Fibroblast of skin of right biceps (primary cell): ENCODE measurements at places on chromosomes 2 and 18.
A peak's percentile ranks its signal among the peaks of the same experiment; 100 is the strongest.

- DNase-seq, result no peak
These were observed 281.6 kb upstream of the RGPD4 start for GRCh38 chr2:107545066-107545465.

- no peak for DNase-seq
These were observed 867.3 kb downstream of the TRIB2 start for GRCh38 chr2:13584020-13584419.

- DNase-seq, result no peak
These were observed 19.2 kb downstream of the MIB1 start for GRCh38 chr18:21759836-21760235.

DNA sequence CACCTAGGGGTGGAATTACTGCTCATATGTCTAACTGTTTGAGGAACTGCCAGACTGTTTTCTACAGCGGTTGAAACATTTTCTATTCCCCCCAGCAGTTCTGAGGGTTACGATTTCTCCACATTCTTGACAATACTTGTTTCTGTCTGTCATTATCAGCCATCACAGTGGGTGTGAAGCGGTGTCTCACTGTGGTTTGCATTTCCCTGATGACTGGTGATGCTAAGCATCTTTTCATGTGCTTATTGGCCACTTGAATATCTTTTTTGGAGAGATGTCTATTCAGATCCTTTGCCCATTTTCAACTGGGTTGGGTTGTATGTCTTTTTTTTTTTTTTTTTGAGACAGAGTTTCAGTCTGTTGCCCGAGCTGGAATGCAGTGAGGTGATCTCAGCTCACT lies 63.0 kb downstream of the ADNP2 start:
- peak; percentile 44 for DNase-seq

- DNase-seq, result no peak
These were observed 834 bp upstream of the ARL4C start for GRCh38 chr2:234497594-234498235.

GRCh38 chr2:239596253-239596652 lies 195.4 kb upstream of the HDAC4 start:
- no peak for DNase-seq

DNA sequence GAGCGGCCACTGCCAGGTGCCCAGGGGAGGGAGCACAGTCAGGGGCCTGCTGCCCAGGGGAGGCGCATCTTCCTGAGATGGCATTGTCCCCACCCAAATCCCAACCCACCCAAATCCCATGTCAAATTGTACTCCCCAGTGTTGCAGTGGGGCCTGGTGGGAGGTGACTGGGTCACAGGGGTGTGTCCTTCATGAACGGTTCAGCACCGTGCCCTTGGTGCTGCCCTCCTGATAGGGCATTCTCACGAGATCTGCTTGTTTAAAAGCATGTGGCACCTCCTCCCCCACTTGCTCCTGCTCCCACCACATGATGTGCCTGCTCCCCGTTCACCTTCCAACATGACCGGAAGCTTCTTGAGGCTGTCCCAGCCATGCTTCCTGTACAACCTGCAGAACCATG lies 27.6 kb downstream of the ANKMY1 start:
- no peak for DNase-seq

DNA sequence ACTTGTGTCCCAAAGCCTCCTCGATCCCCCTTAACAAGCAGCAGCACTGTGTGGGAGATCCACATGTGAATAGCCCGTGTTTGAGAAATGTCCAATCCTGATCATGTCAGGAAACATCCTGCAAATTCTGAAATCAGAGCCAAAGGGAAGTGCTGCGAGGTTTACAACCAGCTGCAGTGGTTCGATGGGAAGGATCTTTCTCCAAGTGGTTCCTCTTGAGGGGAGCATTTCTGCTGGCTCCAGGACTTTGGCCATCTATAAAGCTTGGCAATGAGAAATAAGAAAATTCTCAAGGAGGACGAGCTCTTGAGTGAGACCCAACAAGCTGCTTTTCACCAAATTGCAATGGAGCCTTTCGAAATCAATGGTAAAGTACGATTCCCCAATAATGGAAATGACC lies at the start of gene MARCO:
Gene MARCO, plus strand, starts transcription at position 164 of the 400 bp plus-strand sequence. Its CDS starts 107 bp downstream, at position 271.
- DNase-seq, result no peak

DNA sequence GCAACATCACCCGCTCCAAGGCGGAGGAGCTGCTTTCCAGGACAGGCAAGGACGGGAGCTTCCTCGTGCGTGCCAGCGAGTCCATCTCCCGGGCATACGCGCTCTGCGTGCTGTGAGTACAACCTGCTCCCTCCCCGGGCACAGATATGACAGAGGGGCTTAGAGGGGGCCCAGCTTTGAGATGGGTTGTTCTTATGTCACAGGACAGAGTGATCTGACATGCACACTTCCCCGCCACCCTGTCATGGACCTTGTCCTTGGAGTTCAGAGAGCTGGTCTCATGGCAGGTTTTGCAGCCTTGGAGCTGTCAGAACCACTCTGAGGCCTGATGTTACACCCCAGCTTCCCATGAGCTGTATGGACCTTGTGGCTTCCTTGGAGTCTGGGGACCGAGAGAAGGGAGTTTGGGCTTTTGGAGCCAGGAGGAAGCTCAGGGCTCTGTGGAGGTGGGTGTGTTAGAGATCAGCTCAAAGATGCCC lies 398 bp downstream of the INPP5D start:
- DNase-seq, result no peak

DNA sequence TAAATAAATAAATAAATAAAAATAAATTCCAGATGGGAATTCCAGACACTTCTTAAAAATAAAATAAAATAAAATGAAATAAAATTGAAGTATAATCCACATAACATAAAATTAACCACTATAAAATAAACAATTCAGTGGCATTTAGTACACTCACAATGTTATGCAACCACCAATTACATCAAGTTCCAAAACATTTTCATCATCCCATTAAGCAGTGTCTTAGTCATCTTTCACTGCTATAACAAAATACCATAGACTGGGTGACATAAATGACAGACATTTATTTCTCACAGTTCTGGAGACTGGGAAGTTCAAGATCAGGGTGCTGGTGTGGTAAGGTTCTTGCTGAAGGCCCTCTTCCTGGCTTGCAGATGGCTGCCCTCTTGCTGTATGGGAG lies 22.6 kb upstream of the PROKR1 start:
- DNase-seq, result no peak

DNA sequence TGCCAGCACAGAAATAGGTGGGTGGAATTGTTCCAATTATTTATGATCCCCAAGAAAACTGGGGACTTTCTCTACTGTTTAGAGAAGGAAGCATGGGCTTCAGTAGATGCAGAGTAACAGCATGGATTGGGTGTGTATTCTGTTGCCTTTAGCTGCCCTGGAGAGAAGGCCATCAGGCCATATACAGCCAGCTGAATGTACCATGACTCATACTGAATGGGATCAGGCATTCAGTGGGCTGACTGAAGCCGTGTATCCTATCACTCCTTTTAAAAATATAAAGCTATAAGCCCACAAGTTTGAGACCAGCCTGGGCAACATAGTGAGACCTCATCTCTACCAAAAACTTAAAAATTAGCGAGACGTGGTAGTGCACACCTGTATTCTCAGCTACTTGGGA lies 16.7 kb upstream of the PLEKHM3 start:
- peak; percentile 48 for DNase-seq

DNA sequence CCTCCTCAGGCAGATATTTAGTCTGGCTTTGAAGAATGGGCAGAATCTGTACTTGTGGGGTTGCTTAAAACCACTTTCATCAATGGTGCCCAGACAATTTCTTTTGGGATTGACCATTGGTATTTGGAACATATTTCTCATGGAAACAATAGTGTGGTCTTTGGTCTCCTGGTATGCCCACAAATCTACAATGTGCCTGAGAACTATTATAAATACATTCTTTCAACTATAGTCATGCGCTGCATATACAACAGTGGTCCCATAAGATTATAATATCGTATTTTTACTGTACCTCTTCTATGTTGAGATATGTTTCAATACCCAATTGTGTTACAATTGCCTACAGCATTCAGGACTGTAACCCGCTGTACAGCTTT lies 34.8 kb upstream of the PPP4R1 start:
- DNase-seq, result peak; percentile 80

DNA sequence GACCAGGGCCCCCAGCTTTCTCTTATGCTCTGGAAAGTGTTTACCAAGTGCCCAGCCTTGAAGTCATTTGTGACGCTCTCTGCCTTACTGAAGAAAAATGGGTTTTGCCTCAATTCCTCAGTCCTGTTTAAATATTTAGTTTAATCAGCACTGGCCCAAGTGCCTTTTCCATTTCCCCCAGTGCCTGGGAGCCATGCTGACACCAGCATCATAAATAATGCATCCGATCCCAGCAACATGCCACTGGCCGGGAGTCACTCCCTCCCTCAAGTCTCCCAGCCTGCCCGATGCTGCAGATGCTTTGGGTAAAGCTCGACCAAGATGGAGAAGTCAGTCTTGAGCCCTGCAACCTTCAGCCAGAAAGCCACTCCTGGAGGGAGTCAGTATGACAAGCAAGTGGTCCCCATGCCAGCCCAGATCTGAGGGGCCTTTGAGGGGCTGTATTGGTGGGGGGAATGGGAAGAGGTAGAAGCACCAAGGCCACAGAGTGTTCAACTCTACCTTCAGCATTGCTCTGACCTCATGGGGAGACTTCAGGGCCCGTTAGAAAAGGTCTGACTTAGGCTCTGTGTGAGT lies 12.0 kb upstream of the MTA3 start:
- no peak for DNase-seq

DNA sequence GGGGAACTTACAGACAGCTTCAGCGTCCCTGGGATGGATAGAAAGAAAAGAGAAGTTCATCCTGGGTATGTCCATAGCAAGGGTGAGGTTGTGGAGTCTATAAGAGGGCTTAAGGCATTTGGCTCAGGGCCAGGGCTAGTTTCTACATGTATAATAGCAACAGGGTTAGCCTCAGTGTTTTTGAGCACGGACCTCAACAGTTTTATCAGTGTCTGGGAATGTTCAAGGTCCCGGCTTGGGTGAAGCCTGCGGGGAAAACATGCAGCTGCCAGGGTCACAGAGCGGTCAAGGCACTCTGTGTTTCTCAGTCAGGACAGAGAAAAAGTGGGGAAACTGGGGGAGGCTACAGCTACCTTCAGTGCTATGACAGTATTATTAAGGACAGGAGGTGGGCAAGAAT lies 427.7 kb upstream of the HS6ST1 start:
- peak; percentile 70 for DNase-seq

- DNase-seq, result no peak
These were observed 523.1 kb upstream of the FSIP2 start for GRCh38 chr2:185215497-185215896.
